IPS DF 19.7 (cell line): ENCODE measurements at places on chromosomes 2 and 18.

GRCh38 chr2:234690569-234691213, 193.8 kb upstream of the ARL4C start:
- no peak for DNase-seq

GRCh38 chr2:37975808-37976207, 50.7 kb downstream of the RMDN2 start:
- no peak for DNase-seq

GRCh38 chr18:28045880-28046279, 131.1 kb downstream of the CDH2 start:
- no peak for DNase-seq

DNA sequence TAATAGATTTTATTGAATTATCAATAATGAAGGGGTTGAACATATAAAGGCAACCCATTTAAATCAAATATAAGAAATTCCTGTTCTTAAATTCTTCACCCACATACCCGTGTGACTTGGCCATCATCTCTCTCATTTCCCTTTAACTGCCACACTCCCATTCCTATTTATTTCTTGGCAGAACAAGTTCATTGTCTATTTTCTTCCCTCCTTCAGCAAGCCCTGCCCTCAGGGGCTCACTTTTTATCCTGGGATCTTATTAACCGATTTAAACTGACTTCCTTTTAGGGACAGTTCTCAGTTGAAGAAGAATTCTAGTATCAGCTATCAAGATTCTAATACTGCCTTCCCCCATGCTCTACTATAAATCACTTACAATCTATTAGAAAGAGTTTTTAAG, 123.2 kb downstream of the FTCDNL1 start:
- DNase-seq = no peak

DNA sequence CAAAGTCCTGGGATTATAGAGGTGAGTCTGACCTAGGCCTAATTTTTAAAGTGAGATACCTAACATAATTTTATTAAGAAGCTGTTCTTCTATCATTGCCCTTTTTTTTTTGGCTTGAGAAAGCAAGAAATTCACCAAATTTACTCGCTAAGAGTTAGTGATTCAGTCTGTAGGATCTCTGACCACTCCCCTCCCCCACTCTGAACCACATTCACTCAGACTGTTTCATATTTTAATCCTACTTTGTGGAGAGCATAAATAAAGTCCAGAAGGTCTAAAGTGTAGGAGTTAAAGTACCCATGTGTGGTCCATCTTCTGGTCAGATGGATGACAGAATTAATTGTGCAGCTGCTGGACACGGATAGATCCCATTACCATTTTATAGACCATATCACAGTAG, 115.8 kb upstream of the MGAT5 start:
- DNase-seq = no peak

DNA sequence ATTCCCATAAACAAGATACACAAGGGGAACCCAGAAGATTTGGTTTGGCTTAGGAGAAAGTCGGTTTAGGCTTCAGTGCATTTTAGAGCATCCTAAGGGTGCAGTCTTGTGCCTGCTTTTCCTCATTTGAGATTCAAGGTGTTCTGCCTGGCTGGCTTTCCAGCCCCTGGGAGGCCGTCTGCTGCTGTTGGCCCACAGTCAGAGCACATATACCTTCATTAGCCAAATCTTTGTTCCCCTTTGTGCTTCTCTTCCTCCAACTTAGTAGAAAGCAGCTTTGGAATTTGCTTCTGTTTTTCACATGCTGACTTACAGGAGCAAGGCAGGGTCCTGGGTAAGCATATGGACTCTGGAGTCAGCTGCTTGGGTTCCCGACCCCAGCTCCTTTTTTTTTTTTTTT, 477.1 kb upstream of the TCF4 start:
- DNase-seq = no peak

- DNase-seq = no peak
These were observed 292.4 kb downstream of the SS18 start for GRCh38 chr18:25798046-25798445.

DNA sequence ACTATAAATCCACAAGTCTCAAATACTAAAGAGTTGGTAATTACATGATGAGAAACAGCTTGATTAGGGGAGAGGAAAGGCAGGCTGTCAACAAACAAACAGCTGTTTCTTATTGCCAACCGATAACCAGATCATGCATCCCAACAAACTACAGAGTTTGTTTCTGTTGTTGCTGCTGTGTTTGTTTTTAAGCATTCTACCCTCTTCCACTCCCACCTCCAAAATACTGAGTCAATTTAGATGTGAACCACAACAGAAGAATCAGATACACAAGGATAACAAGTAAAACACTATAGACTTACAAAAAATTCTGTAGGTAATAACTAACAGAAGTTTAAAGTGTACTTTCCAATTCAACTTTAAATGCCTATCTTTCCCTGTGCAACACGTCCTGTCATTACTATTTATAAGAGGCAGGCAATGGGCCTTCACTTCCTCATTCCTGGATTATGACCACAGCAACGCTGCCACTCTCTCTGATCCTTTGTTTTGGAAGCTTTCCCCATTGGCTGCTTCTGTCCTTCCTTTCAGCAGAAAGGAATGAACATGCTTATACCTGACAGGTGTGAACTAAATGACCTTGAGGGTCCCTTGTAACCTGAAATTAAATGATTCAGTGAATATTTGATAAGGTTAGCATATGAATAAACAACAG, 152.0 kb downstream of the SRBD1 start:
- DNase-seq = no peak

DNA sequence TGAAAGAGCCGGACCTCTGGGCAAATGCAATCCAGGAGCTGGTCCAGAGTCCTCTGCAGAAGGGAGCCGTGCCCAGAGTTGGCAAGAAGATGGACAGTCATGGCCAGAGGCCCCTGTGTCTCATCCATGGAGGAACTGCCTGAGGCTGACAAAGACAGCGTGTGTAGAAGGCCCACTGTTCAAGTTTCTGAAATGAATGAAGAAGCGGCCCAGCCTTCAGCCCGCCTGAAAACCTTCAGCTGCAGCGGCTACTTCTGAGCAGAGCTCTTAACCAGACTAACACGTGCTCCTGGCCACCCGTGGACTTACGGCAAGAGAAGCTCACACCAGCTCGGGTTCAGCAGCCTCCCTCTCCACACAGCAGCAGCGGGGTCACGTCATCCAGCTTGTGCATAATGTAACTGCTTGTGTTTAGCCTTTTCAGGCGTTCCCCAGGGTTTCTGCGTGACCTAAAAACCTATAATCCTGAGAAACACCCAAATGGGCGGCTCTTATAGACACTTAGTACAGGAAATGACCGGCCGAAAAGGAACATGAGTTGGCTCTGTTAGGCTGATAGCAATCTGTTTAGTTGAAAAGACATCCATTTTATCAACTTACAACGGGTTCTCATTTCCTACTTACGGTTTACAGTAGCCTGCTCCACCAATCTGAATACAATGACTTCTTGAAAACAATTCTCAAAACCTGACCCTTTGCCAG, at the start of gene FAM124B:
FAM124B (minus strand) TSS at position 467 of the 702 bp plus-strand sequence; CDS start at position 128, 339 bp downstream.
- no peak for DNase-seq

DNA sequence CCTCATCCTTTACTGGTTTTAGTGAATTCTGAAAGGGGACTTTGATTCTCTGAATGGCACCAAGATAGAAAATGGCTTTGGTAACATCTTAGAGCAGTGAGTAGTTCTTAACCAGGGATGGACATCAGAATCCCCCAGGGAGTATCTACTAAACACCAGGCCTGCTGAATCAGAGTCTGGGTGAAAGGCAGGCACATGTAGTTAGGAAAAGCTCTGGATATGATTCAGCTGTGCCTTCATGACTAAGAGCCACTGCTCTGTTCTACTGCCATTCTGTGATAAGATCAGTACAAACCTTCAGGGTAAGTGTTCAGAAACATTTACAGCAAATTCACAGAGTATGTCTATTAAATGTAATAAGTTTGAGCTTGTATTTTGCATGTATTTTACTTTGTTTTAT, 46.2 kb upstream of the B3GNT2 start:
- no peak for DNase-seq

GRCh38 chr18:56413862-56414261, 224.5 kb downstream of the TXNL1 start:
- DNase-seq = no peak

DNA sequence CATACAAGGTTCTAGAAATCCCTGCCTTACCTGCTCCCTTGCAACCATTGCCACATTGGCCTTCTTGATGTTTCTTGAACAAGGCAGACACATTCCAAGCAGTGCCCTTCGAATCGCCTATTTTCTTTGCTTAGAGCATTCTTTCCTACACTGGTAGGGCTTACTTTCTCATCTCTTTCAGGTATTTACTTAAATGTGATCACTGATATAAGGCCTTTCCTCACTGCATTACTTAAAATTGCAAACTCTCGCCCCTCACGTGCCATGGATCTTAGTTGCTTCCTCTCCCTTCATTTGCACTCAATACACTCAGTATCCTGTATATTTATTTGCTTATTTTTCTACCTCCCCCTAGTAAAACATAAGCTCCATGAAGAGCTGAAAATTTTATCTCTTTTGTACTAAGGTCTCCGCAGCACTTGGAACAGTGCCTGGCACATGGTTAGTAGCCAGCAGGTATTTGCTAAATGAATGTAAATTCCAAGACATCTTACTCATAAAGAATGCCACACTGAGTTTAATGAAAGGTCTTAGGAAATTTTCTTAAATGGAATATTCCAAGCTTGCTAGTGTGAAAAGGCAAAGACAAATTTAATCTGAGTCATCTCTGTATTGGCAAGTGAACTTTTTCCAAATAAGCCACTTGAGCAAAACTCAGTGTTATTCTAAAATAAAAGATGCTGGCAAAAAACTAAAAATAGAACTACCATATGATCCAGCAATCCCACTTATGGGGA, 42.4 kb upstream of the FIGN start:
- DNase-seq = no peak

DNA sequence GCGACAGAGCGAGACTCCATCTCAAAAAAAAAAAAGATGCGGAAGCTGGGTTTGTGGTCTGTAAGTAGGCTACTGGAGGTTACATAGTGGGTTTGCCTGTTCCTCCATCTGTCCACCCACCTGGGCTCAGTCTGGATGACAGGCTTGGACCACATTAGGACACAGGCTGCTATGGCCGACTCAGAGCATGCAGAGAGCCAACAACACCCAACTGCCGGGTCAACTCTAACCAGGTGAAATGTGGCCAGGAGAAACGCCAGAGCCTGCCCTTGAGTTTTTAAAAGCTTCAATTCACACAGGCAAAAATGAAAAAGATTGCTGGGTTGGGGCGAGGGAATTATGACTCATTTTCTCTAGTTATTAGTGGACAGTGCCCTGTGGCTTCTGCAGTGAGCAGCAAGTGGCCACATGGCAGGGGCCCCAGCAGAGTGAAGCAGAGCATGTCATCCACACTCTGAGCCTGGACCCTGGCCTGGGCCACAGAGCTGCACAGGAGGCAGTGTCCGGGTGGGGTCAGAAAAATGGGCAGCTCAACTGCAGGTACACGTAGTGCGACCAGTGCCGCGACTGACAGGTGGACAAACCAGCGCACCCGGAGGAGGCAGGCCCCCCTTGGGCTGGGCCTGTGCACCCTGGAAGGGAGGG, 67.4 kb downstream of the BIN1 start:
- DNase-seq = no peak
